ENCODE measurements at places on chromosomes 7 and 10.

GRCh38 chr7:2607122-2607922 is 24.5 kb upstream of the TTYH3 start:
- DNase-seq: no peak

GRCh38 chr7:150627959-150628358 is 4.2 kb downstream of the GIMAP6 start:
- DNase-seq: no peak

- DNase-seq: no peak
Observed at GRCh38 chr7:117203205-117203604, 119.7 kb downstream of the WNT2 start.

DNA sequence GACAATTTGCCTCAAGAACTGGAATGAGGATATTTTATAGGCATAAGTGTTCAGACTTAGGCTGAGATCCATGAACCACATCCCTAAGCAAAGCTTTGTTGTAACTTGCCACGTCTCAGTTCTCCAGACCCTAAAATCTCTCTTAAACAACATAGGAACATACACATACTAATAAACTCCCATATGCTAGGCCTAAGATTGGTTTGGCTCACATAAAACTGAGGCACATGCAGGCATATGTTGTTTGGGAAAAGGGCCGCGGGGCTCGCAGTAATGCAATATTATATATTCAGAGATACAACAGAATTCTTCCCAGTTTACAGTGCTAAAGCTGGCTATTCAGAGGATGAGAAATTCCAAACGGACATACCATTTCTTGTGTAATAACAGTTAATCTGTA is 61.0 kb downstream of the DOCK4 start:
- DNase-seq: no peak

GRCh38 chr10:44647877-44648542 is 263.1 kb upstream of the CXCL12 start:
- no peak for DNase-seq

DNA sequence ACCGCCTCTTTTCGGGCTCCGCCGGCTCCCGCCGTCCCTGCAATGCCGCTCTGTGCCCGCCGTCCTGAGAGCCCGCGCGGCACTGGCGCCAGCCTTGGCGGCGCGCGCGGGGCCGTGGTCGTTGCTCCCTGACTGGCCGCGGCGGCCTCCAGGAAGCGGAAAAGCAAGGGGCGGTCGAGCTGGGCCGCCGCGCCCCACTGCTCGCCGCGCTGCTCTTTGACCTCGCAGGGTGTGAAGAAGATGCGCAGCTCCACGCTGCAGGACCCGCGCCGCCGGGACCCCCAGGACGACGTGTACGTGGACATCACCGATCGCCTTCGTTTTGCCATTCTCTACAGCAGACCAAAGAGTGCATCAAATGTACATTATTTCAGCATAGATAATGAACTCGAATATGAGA is at the start of gene CDC14C:
Gene CDC14C (plus strand): TSS at position 115 of the 400 bp plus-strand sequence. CDS start 126 bp downstream, at position 241.
- no peak for DNase-seq
